Stimulated activated CD4-positive, alpha-beta T cell treated with anti-CD3 and anti-CD28 coated beads, Interleukin-15, amount 100 ng/mL, for 48 hours (primary cell): ENCODE measurements at places on chromosomes 2 and 18.

- DNase-seq = no peak
Observed at GRCh38 chr2:232448304-232448690, 7.7 kb upstream of the ALPI start.

GRCh38 chr18:23963443-23964165 lies 51.0 kb upstream of the TTC39C start:
- DNase-seq = no peak

DNA sequence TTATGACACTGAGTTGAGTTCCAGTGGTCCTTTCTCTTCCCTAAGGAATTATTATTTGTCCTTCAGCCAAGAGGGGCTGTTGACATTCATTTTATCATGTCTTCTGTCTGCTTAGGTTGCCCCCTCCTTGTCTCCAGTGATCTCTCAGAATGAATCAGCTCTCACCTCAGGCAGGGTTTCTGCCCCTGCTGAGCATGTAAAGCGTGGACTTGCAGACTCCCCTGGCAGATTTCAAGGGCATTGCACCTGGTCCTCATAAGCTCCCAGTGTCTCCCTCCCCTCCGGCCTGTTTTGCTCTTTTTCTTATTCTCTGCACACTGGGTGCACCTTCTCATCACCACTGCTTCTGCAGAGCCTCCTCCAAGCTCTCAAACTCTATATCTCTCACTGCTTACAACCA lies 188.4 kb downstream of the KCNS3 start:
- no peak for DNase-seq

DNA sequence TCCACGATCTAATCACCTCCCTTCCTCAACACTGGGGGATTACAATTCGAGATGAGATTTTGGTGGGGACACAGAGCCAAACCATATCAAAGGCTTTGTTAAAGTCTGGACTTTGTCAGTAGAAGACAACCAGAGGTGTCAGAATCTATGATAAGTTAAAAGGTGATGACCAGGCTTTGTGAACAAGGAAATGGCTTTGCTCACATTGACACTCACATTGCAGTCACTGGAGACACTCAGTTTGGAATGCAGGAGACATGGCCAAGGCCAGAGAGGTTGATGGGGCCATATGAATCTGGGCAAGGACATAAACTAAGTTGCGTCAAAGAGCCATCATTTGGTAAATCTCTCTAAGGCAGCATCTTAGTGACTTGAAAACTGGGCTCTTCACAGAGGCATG lies 678.2 kb upstream of the FSHR start:
- no peak for DNase-seq

DNA sequence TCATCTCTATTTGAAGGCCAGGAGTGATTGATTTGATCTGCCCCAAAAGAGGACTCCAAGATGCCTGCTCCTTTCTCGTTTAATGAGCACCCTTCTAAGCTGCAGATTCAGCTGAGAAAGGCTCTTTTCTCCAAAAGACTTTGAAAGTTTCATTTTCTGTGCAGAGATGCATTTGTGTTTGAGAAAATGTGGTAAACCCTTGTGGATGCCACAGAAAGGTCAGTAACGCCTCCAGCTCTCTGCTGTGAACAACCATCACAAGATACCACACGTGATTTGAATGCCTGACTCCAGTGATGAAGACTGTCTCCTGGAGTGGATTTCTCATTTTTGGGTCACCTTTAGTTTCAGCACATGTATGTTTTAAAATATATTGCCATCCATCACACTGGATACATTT lies 35.0 kb upstream of the CCDC85A start:
- DNase-seq = no peak

DNA sequence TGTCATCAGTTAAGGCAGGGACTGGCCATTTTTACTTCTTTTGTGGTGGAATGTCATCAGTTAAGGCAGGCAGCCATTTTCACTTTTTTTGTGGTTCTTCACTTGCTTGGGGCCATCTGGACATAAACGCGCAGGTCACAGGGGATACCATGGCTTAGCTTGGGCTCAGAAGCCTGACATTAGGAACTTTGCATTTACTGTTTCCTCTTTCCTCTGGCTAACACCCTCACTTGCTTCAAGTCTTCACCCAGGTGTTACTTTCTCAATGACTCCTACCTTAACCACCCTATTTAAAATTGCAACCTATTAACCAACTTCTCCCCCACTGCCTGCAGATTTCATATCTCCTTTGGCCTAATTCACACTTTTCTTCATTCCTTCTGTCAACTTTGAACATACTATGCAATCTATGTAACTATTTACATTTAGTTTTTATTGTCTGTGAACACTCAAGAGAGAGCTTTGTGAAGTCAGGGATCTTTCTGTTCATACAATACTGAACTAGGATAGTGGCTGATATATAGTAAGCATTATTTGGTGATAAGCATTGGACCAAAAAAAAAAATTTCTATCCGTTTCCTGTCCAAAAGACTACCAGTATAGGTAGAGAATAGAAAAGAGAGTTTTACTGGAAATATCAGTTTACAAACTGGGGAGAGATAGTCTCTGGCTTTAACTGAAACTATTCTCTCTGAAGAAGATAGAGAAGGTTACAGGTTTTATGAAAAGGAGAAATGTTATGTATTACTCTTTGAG lies 600.1 kb upstream of the ZNF804A start:
- DNase-seq = no peak

DNA sequence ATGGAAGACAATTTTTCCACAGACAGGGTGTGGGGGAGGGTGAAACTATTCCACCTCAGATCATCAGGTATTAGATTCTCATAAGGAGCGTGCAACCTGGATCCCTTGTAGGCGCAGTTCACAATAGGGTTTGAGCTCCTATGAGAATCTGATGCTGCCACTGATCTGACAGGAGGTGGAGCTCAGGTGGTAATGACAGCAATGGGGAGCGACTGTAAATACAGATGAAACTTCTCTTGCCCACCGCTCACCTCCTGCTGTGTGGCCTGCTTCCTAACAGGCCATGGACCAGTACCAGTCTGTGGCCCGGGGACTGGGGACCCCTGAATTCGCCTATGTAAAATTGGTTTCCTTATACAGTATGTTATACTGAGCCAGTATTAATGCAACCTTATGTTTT lies 27.3 kb upstream of the E2F6 start:
- DNase-seq = no peak

- no peak for DNase-seq
Observed at GRCh38 chr2:152354069-152354755, 19.2 kb downstream of the FMNL2 start.

DNA sequence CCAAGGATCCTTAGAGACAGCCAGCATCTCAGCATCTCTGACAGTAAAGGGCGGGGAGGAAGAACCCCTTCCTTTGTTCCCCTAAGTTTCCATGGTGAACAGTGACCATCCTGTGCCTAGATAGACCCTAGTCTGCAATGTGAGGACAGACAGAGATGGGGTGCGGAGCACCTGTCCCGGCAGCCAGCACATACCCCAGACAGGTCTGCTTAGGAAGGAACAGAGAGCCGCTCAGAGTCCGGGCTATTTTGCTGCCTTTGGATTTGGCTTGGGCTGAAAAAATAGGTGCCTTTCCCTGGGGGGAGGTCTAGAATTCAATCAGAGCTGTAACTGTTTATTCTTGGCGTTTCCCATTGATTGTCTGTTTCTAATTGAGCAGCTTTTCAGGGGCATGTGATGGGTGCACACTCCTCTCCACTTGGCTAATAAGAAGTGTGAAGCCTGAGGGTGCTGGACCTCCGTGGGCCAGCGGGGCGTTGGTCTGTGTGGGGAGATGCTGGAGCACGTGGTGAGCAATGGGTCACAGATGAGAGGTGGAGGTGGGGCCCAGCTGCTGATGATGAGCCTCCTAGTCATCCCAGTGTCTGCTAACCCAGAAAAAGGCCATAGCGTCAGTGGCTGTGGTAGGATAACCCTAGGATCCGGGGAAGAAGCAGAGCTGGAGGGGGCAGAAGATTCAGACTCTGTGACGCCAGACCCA lies 236.8 kb downstream of the SEPTIN10 start:
- no peak for DNase-seq

- DNase-seq = no peak
Observed at GRCh38 chr18:10111944-10112343, 198.1 kb downstream of the VAPA start.

DNA sequence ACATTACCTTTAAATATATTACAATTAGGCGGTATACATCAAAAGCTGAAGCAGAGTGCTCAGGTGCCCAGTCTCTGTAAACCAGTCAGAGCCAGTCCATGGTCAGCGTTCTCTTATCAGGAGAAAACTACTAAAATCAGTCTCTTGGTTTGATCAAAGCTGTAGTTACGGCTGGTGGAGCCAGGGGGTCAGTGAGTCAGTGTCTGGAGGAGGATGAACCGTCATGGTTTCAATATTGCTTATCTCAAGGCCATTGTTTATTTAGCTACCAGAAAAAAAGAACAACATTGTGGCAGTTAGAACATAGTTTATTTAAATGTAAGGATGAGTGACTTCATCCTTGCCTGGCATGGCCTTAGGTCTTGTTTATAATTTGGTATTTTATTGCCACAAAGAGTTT lies 71.3 kb upstream of the NYAP2 start:
- no peak for DNase-seq

DNA sequence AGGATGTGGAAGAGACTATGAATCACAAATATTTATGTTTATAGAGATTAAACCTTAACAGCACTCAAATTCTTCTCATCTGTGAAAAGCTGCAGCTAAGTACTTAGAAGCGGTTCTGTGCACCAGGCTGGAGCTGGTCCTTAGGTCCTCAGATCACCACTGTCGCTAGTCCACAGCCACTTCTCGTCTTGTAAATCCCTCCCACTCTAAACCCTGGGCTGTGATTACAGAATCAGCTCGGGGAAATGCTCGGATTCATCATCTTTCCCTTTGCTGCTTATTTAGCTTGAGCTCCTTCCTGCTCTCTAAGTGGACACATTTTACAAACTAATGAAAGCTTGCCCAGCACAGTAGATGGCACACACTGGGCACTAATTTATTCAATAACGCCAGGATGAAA lies 61.7 kb downstream of the RNF152 start:
- DNase-seq = no peak

- DNase-seq = no peak
Observed at GRCh38 chr2:14255135-14255820, 377.2 kb upstream of the LRATD1 start.

DNA sequence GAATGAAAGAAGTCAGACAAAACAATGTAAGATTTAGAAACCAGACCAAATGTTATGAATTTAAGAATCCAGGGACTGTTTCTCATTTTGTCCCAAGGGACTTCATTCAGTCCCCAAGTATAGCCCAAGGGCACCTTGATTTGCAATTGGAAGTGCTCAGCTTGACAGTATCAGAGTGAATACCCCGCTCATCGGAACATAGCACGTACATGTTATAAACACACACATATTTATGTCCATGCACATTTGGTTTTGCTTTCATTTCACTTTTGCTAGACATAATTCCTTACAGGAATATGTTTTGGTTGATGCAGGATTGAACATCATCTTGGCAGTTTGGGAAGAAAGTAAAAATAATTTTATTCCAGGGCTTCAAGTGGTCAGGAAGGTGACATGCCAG lies 100.2 kb downstream of the PID1 start:
- DNase-seq = no peak

DNA sequence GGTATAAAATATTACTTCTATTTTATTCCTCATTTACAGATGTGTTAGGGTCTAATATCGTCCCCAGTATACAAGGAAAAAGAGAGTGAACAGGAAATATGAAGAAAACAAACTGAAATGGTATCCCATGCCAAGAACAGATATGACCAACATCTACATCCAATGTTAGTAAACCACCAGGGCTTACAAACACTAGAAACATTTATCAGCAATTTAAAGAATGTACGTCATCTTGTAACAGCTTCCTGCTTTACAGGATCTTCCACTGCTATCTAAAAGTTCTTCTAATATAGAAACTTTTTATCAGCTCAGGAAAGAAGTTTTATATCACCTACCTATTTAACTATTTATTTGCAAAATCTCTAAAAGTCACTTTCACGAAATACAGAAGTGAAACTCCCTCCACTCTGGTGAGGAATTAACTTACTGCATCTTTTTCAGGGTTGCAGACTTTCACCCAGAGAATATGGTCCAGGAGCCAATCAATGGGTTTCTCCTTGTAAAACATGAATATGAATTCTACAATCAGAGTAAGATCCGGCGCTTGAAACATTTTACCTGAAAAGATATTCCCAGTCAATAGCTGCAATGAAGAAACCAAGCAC lies 35.2 kb downstream of the UNC50 start:
- DNase-seq = no peak

GRCh38 chr2:213119061-213119809 lies 32.2 kb downstream of the IKZF2 start:
- DNase-seq = peak; percentile 6

- DNase-seq = no peak
Observed at GRCh38 chr2:206084439-206084869, 1.5 kb downstream of the INO80D start.

DNA sequence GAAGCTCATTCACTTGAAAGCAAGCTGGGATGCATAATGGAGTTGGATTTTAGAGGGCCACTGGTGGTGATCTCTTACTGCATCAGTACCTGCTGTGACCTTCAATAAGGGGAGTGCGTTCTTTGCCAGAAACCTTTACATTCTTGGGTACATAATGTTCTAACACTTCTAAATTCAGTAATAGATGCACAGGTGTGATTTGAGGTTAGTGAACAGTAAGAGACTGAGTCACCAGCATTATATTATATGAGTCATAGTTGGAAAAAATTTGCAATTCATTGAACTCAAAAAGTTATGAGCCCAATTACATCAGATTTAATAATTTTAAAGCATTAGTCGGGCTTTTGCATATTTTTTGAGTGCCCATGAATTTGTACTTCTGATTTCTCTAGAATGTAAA lies 803.3 kb downstream of the ADCYAP1 start:
- DNase-seq = no peak

- DNase-seq = no peak
Observed at GRCh38 chr2:191892391-191892790, 45.5 kb upstream of the CAVIN2 start.

DNA sequence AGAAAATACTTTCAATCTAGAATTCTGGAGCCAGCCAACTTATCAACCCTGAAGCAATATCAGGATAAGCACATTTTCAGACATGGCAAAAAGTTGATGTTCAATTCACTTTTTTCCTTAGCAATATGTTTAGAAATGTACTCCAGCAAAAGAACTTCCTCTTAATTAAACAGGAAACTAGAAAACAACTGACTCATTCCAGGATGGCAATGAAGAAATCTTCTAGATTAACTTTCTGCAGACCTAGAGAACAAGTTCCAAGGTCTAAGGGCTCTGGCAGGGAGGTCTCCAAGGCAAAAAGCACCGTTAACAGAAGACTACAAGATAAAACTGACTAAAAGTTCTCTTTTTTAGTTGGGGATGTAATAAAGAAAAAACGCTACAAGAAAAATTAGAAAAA lies 69.2 kb upstream of the VWC2L start:
- DNase-seq = no peak
